ENCODE measurements at places on chromosomes 1 and 21.

DNA sequence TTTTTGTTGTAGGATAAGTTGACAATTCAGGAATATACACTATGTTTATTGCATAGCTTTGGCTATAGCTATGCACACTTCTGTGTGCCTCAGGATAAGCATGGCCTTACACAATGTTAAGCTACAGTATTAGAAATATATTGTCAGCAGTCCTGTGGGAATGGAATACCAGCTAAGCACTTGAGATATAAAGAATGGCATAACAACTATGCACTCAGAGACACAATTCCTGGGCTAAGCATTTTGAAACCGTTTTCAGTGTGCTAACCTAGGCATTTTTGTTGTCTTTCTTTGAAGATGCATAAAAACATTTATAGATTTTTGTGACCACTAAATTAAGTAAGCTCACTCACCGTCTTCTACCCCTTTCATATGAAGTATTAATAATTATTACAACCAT lies 46.8 kb downstream of the TMPRSS15 start:
- DNase-seq: no peak

GRCh38 chr1:159869173-159869572 lies 6.7 kb upstream of the VSIG8 start:
- no peak for DNase-seq

GRCh38 chr1:86505564-86505902 lies 36.8 kb downstream of the CLCA1 start:
- no peak for DNase-seq

DNA sequence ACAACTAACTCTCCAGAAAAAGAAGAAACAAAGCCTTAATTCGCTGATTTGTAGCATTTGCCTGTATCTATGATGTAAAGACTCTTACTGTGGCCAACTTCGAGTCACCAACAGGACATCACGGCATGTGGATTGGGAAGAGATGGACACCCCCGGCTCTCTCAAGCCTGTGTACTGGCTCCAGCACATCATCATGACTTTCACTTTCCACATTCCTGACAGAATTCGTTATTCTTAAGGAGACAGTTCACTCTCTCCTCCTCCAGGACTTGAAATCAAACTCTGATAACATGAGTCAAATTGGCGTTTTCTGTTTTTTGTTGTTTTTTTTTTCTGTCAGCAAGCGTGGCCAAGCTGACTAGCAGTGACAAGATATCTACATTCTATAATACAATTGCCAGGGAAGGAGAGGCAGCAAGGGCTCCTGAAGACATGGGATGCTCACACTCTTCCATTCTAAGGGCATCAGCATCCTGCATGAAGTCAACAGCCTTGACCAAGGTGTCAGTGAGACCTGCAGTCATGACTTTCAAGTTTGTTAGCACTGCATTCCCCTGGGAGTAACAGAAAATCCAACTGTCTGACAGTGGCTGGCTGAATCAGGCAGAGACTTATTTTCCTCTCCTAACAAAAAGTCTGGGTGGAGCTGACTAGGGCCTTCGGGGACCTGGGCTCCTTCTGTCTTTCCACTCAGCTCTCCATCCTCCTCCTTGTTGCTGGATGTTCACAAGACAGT lies 13.3 kb upstream of the TRAF3IP3 start:
- DNase-seq: no peak

DNA sequence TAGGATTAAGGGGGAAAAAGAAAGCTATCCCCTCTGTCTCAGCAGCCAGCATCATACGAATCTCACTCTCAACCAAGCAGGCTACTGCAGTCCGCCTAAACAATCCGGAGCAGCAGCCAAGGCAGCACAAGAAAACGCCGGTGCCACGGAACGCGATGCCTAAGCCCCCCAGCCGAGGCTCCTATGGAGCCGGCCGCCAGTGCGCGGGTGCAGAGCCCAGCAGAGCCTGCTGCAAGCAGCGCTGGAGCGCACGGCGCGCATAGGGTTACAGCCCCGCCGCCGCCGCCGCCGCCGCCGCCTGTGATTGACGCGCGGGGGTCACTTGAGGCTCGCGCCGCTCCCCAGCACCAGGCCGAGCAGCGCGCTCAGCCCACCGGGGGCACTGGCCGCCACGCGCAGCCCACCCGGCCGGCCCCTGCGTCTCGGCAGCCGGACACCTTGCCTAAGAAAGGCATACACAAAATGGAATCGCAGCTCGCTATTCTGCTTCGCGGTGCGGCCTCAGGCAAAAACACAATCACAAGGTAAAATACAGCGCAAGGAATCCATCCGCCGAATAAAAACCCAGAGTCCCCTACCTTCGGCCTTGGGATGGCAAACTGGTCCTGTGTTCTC lies 780 bp downstream of the HIVEP3 start:
- no peak for DNase-seq

- no peak for DNase-seq
Observed at GRCh38 chr21:18907076-18907475, 503.5 kb upstream of the TMPRSS15 start.
